ENCODE measurements at places on chromosomes 4 and X.

DNA sequence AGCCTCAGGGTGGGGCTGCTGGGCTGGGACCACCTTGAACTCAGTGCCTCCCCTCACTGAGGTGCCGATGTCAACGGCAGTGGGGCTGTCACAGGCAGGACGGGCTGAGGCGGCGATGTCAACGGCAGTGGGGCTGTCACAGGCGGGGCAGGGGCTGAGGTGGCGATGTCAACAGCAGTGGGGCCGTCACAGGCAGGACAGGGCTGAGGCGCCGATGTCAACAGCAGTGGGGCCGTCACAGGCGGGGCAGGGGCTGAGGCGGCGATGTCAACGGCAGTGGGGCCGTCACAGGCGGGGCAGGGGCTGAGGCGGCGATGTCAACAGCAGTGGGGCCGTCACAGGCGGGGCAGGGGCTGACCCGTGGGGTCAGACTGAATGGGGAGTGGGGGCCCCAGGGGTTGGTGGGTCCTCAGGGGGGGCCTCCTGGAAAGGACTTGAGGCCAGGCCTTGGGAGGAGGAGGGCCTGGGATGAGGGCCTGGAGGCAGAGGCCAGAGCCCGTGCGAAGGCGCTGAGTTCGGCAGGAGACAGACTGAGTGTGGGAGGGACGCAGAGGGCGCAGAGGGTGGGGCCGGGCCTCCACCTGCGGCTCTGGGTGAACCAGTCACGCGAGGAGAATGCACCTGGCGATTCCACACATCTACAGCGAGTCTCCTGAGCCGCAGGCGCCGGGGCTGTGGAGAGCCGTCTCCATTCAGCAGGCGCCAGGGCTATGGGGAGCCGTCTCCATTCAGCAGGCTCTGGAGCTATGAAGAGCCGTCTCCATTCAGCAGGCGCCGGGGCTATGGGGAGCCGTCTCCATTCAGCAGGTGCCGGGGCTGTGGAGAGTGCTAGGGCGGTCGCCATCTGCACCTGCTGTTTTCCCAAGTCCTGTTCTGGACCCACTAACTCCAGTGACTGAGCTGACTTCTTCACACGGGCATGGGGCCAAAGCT is 22.9 kb downstream of the ATP5ME start:
- no peak for DNase-seq

- peak; percentile 76 for DNase-seq
Measured at GRCh38 chrX:19747652-19748610, 139.5 kb downstream of the SH3KBP1 start.

DNA sequence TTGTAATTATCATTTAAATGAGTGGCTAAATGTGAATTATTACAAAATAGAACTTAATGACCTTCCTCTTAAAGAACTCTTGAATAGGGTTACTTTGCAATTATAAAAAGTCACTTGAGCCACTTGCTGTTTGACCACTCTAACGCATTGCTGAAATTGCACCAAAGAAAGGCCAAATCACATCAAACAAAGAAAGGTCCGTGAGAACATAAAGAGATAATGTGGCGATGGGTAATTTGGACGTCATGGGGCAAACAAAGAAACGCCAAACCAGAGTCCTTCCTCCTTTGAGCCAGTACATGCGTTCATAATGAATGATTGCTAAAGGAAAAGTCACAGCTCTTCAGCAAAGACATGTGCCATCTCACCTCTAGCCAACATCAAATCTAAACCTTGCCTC is 229.8 kb upstream of the STS start:
- DNase-seq: no peak

DNA sequence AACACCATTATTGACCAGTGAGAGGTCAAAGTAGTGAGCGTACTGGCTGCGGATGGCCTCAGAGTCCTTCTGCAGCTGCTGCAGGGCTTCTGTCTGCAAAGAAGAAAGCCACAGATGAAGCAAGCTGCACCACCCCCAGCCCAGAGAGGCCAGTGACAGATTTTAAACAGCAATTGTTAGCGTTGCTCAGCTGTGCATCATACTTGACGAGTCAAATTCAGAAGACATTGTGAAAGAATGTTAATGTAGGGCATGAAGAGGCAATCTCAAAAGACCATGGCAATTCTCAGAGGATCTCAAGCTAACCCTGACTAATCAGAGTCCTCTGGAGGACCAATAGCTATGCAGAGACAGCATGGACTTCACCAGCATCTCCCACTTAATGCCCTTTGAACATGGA is 16.6 kb downstream of the DKC1 start:
- no peak for DNase-seq

GRCh38 chr4:40502220-40502619 is 127.4 kb downstream of the RBM47 start:
- DNase-seq: no peak
